Globus pallidus (tissue), 1 donor: ENCODE measurements at places on chromosomes 13 and 19.
A peak's percentile ranks its signal among the peaks of the same experiment; 100 is the strongest.

DNA sequence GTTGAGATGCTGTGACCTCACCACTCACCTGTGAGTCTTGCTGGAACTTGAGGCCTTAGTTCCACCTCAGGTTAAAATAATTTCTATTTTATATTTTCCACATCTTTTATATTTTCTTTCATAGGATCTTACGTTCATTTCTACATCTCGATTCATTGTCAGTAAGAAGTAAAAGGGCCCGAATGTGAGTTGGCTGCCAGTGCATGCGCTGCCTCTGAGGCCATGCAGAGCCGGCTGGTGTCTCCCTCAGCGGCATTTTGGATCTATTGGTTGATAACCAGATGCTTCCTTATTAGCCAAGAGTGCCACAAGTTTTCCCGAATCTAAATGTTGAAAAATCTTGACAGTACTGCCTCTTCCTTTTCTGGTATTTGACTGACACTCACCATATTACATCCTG lies 347.3 kb downstream of the TEX29 start:
- DNase-seq = no peak

DNA sequence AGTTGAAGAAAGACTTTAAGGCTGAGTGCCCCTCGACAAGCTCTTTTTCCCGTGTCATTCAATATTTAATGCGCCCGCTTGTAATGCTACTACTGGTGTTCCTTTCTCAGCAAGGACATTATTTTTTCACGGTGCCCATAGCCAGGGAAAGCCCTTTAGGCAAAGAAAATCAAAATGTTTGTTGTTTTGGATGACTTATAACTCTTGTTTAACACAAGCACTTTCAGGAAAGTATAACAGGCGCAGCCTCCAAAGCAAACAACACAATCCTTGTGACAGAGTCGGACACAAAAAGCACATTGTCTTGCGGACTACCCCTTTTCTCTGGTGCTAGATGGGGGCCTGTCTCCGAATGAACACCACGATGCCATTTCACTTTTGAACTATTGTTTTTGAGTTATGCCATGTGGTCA lies 12.4 kb downstream of the ZIC5 start:
- peak; percentile 69 for DNase-seq

GRCh38 chr13:63120883-63121282 lies 1705.2 kb upstream of the PCDH20 start:
- DNase-seq = no peak

DNA sequence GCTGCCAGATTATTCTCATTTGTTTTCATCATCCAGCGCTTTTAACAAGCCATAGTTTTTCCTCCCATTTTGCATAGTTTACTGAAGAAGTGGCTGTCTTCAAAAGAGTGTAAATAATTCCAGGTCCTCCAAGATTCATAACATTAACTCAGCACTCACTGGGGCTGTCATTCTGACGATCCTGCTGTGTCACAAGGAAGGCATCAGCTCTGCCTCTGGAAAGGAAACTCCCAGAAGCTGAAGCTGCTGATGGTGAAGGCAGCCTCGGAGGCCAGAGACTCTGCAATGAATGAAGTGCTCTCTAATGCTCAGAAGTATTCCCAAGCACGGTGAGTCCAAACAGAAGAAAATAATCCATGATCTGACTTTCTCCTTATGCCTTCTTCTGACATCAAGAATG lies 60.0 kb downstream of the FLT1 start:
- no peak for DNase-seq

DNA sequence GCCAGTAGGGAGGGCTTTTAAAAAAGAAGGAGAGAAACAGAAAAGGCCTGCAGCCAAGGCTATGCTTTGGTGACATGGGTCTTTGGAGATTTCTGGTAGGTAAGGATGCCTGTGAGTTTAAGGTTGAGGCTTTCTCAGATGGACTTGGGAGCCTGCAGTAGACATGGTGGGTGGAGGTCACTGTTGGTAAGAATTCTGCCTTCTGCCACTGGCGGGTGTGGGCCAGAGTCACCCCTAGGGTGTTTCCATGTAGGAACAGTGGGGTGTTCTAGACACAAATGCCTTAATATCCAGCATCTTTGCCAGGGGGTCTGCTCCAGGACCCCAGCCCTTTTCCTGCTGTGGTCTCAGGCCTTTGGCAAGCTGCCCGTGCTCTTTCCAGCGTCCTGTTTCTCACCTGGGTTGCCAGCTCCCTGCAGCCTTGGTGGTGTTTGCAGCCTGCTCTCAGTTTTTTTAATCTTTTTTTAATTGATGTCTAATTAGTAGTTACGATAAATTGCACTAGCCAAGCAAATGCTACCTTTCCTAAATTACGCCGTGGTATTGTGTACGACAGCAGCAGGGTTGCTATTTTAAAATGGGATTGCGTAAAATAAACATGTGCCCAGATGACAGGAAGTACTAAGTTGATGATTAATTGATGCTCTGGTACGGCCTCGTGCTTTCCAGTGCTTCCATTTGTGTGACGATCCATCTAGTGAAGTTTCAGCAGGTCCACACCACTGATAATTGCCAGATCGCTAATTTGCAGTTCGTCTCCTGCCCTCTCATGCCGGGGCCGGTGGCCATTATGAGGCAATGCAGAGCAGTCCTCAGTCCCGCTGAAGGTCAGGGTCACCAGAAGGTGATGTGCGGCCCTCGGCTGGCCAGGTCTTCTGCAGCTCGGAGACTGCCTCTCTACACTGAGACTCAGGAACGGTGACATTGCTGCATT lies 35.3 kb upstream of the NPAS1 start:
- DNase-seq = no peak

- DNase-seq = no peak
Measured at GRCh38 chr19:18494267-18494607, 27.6 kb downstream of the ELL start.

DNA sequence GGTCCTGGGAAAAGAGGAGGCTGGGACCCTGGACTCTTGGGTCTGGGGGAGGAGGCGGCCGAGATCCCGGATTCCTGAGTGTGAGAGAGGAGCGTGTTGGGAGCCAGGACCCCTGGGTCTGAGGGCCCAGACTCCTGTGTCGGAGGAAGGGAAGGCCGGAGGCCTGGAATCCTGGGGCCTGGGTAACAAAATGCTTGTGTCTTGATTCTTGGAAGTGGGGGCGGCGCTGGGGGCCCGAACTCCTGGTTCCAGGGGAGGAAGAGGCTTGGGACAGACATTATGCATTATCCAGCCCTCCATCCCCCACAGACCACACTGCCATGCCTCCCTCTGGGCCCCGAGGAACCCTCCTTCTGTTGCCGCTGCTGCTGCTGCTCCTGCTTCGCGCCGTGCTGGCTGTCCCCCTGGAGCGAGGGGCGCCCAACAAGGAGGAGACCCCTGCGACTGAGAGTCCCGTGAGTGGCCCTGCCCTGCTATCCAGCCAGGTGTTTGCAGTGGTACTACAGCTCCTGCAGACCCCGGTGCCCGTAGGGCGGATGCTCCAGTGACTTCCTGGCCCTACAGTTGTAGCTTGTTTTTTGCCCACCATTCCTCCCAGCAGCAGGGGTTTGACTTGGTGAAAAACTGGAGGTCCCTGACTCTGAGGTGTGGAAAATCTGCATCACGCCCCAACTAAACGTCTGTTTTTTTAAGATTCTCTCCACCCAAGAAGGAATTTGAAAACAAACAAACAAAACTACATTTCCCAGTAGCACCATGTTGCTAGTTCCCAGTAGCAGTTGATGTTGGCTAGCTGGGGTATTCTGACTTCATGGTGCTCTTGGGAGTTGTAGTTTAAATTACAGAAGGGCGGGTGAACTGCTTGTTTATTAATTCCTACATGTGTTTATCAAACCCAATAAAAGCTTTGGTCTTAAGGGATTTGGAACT lies 630 bp downstream of the NUCB1 start:
- DNase-seq = peak; percentile 18

DNA sequence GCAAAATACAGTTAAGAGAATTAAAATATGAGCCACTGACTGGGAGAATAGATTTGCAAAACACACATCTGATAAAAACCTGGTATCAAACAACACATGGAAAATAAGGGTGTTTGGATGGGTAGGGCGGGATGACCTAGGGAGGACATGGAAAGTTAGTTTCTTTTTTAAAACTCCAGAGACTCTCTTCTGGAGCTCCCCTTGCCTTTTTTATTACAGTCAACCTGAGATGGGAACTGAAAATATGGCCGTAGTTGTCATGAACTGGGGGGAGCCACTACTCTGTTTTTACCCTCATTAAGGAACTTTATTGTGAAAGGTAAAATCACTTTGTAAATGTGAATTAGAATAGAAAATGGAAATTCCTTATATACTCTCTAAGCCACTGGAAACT lies 113.0 kb downstream of the ATP11A start:
- no peak for DNase-seq

GRCh38 chr13:50631041-50631440 lies 212.5 kb downstream of the DLEU7 start:
- no peak for DNase-seq

DNA sequence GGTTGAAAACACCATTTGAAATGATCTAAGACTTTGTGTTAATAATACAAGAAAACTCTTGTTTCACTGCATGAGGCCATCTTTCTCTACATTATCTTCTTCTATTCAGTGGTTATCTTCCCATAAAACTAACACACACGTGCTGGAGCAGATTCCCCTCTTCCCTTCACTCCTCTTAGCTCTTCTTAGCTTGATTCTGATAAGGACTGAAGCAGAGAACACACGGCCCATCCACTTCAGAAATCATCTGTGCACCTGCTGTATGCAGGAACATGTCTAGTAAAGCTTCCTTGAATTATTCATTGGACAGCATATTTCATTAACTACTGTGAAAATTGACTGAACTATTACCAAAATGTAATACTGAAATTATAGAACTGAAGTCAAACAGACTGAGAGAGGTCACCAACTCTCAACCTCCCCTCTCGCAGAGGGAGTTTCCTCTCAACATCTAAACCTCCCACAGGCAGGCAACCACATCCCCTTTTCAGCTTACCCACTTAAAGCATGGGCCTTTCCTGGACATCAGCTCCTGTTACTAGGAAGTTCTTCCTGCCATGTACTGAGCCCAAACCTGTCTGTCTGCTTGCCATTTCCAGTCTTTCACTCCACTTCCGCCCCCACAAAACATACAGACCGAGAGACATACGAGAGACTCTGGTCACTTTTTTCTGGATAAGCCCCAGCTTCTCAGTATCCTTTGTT lies 113.9 kb downstream of the CRYL1 start:
- DNase-seq = no peak

DNA sequence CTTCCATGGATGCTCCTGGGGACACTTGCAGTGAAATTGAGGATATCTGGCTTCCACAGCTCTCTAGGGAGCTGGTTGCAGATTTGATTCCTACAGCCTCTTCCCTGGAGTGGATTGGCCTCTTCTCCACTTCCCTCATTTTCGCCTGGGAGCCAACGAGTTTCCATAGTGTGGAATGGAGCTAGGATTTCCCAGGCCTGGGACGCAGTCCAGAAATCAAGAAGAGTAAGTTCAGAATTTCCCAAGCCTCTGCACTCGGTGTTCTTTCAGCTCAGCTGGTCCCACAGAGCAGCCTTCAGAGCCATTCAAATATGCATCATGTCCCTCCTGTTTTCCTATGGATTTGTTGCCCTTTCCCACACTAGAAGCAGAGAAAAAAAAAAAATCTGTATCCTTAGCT lies 68.2 kb downstream of the RAP2A start:
- DNase-seq = no peak

- DNase-seq = no peak
Measured at GRCh38 chr13:66200555-66200954, 1029.6 kb downstream of the PCDH9 start.
